ENCODE measurements at places on chromosomes 11 and 22.

GRCh38 chr22:46117206-46118199, 32.8 kb upstream of the PPARA start:
- no peak for DNase-seq

GRCh38 chr11:47848700-47849155, 578 bp upstream of the NUP160 start:
- DNase-seq = no peak

- DNase-seq = no peak
Observed at GRCh38 chr22:25395915-25396314, 168.6 kb upstream of the GRK3 start.

DNA sequence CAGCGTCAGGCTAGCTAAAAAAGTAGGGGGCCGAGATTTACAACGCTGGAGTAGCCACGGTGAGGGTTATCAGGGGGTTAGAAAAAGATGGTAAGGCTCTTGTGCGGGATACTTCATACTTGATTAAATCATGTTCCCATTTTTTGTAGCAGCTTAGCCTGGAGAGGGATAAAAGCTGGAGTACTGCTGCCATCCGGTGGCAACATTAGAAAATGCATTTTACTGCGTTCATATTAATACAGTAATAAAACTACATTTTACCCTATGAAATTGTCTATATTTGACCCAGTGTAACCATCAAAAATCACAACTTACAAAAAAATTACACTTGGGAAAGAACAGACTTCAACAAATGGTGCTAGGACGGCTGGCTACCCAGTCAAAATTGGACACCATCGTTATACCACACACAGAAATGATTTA, 17.3 kb downstream of the RPUSD4 start:
- DNase-seq = no peak

- no peak for DNase-seq
Observed at GRCh38 chr22:39896313-39896996, 2.9 kb upstream of the ENTHD1 start.
